ENCODE measurements at places on chromosomes 7 and 10.

GRCh38 chr7:7165372-7165771 is 17.0 kb upstream of the C1GALT1 start:
- DNase-seq, result no peak

GRCh38 chr7:105637755-105638154 is 56.5 kb upstream of the EFCAB10 start:
- DNase-seq, result peak; percentile 65

DNA sequence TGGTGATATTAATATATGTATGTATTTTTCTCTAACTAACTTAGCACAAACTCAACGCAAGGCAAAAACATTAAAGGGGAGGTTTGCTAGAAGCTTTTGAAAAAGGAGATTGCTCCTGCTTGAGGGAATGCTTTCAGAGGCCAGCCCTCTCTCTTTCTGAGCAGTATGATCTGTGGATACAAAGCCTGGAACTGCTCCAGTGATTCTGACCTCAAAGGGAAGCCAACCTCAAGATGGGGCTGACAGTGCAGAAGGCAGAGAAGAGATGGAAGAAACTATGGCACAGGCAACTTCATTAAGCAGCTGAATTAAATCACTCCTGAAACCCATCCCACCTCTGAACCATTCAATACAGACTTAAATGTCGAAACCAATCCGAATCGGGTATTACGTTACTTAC is 102.4 kb downstream of the USP6NL start:
- no peak for DNase-seq

DNA sequence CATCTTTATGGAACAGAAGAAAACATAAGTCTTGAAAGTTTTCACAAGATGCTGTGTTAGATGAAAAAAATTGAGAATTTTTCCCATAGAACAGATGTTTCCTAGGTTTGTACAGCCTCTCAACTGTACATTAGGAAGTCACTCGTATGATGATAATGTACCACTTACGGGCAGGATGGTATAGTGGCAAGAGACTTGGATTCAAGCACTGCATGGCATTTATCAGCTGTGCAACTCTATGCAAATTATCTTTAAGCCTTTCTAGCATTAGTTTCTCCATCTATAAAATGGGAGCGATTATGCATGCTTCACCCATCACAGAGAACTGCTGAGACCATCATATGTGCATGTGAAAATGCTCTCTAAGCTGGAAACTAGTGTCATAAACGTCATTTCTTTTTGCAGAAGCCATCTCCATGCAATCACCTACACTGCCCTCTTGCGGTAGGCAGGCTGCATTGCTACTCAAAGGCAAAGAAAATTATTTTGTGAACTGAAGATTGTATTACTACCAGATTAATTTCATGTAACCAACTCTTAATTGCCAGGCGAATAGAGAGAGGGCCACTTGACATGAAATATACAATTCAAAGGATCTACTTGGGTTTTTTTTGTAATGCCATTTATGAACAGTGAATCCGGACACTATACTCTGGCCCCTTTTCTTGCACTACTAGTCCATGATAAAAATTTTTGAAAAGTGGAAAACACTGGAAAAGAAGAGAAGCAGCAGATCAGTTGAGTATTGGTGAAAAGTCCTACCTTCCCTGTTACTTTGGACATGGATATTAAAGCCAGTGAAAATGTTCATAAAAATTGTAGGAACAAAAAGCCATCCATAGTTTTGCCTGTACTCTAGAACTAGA is 102.3 kb downstream of the JAZF1 start:
- DNase-seq, result peak; percentile 21

DNA sequence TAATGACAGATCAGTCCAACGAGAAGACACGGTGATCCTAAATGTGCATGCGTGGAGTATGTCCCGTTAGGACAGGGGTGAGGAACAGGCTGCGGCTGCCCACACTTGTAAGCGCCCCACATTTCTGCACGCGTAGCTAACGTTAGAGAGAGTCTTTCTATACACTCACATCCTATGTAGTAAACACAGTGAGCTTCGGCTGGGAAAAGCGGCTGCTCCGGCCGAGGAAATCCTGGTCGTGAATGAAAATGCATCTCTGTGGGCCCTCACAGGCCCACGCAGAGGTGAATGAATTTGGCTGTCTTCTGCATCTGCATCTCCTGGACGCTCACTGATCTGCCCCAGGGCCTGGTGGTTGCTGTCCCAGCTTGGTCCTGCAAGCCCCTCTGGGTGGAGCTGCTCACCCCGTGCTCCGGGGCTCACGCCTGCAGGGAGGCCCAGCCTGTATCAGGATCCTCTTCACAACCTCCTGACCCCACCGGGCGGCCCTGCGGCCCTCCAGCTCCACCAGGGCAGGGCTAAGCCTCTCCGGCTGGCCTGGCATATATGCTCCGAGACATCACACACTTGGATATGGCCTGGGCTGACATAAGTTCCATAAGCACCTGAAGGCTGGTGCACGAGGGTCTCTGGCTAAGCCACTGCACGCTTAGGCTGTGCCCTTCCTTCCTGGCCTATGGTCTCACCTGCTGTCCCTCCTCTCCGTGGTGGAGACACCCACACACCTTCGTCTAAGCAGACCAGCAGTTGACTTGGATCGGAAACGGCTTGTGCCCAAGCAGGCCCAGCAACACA is 117.9 kb upstream of the DIP2C start:
- no peak for DNase-seq

- DNase-seq, result no peak
These were observed 2.0 kb downstream of the FZD9 start for GRCh38 chr7:73435471-73436009.

DNA sequence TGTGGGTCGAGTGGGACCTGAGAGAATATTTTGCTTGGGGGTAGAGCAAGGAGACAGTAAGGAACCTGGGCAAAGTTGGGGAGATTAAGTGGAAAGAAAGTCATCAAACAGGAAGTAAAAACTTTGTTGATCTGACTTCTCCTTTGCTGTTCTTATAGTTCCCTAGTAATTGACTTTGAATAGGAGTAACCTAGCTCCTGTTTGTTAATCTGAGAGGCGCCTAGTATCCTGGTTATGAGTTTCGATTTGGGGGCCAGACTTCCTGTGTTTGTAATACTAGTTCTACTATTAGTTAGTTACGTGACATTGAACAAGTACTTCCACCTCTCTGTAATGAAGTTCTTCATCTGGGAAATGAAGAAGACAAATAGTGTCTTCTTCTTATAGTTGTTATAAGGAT is 99.1 kb downstream of the ZNF365 start:
- DNase-seq, result no peak

GRCh38 chr10:77231884-77232610 is 405.6 kb downstream of the KCNMA1 start:
- DNase-seq, result no peak

DNA sequence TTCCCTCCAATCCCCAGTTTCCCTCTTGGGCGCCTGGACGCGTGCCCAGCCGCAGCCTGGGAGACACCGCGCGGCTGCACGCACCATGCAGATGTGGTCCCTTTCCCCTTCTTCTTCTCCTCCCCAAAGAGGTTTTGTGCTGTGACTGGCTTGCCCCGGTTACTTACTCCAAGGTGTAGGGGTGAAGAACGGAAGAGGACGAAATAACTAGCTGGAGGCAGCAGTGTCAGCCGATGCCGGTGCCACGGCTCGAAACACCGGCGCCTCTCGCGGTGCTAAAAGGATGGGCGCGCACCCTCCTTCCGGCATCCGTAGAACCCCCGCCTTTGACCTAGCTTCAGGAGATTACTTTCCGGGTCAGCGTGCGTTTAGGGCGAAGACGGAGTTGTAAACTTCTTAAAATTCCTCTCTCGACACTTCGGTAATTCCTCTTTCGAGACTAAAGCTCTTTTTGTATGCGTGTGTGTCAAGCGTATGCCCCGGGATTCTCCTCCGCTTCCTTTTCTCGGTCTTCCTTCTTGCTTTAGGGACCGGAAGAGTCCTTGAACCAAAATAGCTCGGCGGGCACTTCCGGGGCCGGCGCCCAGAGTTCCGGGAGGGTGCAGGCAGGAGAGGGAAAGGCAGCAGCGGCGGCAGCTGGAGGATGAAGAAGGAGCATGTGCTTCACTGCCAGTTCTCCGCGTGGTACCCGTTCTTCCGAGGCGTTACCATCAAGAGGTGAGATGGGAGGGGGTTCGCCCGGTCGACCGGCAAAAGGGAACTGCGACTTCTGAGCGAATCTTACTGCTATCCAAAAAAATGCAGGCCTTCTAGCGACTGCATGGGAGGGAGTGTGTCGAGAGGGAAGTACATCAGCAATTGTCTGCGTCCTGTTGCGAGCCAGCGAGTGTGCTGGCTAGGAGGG is at the start of the genes CDC123 and NUDT5:
TSS of gene CDC123 (plus strand) at position 586 of the 904 bp plus-strand sequence. CDS start at position 644, 58 bp downstream.
TSS of gene NUDT5 (minus strand) at position 289 of the 904 bp plus-strand sequence. CDS start 9,600 bp downstream, outside the sequence.
- peak; percentile 88 for DNase-seq

Measured in NCI-H774 (cell line).